ENCODE measurements at places on chromosomes 2 and 18.
A peak's percentile ranks its signal among the peaks of the same experiment; 100 is the strongest.

DNA sequence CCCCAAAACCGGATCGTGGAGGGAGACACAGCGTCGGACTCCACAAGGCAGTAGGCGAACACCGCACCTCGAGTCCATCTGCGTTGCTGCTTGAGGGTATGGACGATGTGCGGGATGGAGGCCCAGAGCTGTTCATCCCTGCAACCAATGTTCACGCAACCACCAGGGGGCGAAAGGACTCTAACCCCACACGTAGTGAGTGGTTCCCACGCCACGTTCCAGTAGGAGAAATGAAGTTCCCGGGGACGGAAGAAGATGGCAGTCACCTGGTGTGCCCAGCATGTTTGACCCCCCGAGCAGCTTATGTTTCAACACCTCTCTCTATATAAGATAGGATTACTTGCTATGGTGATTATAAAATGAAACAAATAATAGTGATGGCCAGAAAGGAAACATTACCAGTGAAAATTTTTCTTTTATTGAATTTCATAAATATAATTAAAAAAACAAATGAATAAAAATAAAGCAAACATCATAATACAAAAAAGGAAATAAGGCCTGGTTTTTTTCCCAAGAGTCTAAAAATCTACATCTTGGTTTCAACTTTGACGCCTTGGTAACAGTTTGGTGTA is 184.3 kb downstream of the SH3BP4 start:
- DNase-seq = peak; percentile 39

GRCh38 chr2:172328103-172328841 is 99.1 kb upstream of the ITGA6 start:
- peak; percentile 48 for DNase-seq

DNA sequence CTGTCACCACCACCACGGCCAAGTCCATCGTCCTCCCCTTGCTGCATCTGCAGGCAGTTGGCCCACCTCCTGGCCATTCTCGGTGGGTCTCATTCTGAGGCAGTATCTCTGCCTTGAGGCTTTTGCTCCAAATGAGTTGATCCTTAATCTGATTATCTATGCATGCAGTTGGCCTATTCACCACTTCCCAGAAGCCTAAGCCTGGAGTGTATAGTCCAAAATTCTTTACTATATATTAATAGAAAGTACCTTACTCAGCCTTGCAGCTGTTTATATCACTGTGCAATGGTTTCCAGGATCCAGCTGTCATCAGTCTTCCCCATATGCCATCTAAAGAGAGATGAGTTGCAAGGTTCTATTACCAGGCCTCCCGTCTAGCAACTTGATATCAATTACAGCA is 292.4 kb downstream of the SS18 start:
- DNase-seq = no peak

DNA sequence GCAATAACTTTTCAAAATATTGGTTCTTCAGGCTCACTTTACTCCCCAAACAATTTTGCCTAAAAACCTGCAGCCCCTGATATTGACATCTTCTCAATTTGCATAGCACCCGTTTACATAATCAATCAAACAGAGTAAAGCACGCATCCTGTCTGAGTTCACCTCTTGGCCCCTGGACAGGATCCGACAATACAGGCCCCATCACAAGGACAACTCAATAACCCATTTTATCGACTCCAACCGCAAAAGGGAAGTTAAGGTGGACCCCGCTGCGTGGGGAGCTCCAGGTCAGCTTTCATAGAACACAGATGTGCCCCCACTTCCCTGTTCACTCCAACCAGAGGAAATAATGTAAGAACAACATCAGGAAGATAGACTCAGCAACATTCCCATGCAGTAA is 44.7 kb downstream of the TTC32 start:
- no peak for DNase-seq

GRCh38 chr18:60554967-60555366 is 182.4 kb upstream of the MC4R start:
- no peak for DNase-seq

GRCh38 chr18:33581856-33582255 is 3.8 kb downstream of the ASXL3 start:
- no peak for DNase-seq

- no peak for DNase-seq
Observed at GRCh38 chr18:76414936-76415621, 80.0 kb downstream of the ZNF516 start.

DNA sequence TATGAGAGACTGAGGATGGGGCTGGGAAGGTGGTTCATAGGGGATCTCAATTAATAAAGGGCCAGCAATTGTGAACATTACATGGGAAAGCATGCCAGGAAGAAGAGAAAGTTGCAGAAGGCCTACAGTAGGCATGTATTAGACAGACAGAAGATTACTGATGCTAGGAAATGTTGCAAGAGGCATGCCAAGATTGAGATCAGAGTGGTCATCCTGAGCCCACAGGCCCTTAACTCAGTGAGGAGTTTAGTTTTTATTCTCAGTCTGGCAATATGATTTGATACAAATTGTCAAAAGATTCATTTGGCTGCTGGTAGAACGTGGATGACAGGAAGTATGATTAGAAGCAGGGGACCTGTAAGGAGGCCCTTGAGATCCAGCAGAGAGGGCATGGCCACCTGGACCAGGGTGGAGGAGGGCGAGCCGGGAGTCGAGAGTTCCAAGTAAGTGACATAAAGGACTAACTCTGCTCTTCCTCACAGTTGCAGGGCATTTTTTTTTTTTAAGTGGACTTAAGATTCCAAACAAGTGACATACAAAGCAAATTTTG is 54.9 kb downstream of the EPHA4 start:
- DNase-seq = no peak

DNA sequence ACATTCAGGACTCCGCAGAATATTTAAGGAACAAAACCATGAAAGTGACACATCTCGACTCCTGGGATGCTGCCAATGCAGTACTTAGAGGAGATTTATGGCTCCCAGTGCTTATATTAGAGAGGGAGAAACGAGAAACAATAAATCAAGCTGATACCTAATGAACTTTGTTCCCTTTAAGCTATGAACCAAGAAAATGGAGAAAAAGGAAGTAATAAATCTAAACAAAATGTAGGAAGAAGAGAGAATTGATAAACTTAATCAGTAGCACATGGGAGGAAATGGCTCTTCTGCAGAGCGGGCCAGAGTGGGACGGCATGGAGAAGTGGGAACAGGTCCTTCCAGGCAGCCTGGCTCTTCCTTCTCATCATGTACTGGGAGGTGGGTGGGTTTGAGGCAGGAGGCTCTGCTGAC is 42.7 kb downstream of the NPPC start:
- DNase-seq = no peak

- peak; percentile 12 for DNase-seq
Observed at GRCh38 chr2:192161656-192162290, 33.0 kb downstream of the TMEFF2 start.

- peak; percentile 58 for DNase-seq
Observed at GRCh38 chr18:76620321-76621170, 125.5 kb upstream of the ZNF516 start.

DNA sequence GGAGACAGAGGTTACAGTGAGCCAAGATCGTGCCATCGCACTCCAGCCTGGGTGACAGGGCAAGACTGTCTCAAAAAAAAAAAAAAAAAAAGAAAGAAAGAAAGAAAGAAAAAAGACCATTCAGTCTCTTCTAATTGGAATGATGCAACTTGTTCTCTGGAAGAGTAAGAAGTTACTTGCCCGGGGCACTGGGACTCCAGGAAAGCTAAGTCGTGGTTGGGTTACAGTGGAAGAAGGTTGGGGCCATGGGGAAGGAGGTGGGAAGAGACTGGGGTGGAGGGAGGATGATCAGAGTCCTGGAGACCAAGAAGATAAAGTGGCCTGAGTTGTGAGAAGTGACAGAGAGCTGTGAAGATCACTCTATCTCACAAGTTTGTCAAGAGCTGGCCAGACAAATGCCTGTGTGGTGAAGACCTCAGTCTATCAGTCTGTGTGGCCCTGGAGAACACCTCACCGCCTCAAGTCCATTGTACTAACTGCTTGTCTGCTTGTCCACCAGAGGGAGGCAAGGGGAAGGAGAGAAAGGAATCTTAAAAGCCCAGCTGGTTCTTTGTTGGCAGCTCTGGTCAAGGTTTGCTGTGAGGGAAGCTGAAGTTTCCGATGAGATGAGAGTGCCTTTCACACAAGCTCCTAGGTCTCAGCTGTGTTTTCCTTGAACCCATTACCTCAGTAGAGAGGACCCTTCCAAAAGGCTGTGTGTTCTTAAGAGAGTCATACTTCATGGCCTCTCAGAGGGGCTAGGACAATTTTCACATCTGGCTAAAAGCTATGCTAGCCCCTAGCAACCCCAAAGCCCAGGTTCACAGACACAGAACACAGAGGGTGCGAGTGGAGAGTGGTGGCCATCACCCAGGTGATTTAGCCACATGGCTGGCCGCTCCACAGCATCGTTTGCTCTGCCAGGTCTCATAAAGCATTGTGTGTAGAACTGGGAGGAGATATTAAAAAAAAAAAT is 72.0 kb upstream of the TMEM178A start:
- peak; percentile 58 for DNase-seq

GRCh38 chr2:111162718-111163331 is 42.1 kb downstream of the BCL2L11 start:
- DNase-seq = peak; percentile 62

GRCh38 chr2:8006181-8006580 is 675.7 kb upstream of the ID2 start:
- no peak for DNase-seq

DNA sequence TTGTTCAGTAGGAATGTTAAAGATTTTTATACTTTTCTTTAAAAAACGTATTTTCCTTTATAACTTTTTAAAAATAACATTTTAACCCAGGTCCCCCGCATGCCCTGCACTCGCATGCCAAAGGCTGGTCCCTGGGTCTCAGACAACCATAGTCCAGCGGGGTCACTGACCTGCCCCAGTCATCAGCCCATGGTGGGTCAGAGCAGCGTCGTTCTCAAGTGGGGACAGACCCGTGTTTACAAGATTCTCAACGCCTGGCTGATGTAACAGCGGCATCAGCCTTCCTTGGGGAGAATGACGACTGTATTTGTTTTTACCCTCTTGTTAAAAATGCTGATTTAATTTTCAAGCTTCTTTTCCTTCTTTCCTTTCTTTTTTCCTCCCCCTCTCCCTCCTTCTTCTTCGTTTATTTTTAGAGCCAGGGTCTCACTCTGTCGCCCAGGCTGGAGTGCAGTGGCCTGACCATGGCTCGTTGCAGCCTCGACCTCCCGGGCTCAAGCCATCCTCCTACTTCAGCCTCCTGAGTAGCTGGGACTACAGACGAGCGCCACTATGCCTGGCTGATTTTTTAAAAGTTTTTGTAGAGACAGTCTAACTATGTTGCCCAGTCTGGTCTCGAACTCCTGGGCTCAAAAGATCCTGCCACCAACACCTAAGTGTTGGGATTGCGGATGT is 1.0 kb upstream of the EFHD1 start:
- no peak for DNase-seq

DNA sequence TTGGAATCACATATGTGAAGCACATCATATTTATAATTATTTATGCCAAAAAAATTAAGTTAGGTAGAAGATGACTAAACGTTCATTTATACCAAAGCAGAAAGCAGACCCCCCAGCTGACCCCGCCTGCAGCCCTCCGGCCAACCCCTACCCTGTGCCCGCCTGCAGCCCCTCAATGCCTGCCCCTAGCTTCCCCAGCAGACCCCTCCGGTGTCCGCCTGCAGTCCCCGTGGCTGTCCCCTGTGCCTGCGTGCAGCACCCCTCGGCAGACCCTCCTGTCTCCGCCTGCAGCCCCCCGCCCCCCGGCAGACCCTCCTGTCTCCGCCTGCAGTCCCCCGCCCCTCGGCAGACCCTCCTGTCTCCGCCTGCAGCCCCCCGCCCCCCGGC is 136.2 kb downstream of the NFATC1 start:
- no peak for DNase-seq

GRCh38 chr18:22694954-22695353 is 238.2 kb upstream of the RBBP8 start:
- DNase-seq = peak; percentile 8

- DNase-seq = no peak
Observed at GRCh38 chr18:55111271-55111670, 152.0 kb upstream of the CCDC68 start.

GRCh38 chr2:30756051-30756719 is 51.1 kb downstream of the CAPN13 start:
- no peak for DNase-seq

- DNase-seq = no peak
Observed at GRCh38 chr2:182368446-182368845, 58.4 kb downstream of the PDE1A start.

DNA sequence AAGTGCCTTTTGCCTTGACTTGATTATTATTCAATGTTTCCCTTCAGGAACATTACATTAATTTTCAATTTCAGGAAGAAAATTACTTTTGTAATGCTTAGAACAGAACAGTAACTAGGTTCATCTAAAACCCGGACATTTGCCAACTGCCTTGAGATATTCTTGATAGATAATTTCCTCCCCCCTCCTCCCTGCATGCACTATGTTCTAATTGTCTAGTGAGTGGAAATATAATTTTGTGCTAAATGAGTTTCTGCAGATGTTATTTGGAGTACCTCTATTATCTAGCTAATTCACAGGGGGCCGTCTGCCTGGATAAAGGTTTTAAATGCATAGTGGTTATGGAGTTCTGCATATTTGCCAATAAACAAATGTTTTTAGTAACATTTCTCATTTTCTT is 200.3 kb upstream of the SLC39A10 start:
- no peak for DNase-seq

GRCh38 chr18:778194-778927 is 33.7 kb downstream of the YES1 start:
- no peak for DNase-seq

- no peak for DNase-seq
Observed at GRCh38 chr2:209936106-209936666, 66.3 kb upstream of the RPE start.

DNA sequence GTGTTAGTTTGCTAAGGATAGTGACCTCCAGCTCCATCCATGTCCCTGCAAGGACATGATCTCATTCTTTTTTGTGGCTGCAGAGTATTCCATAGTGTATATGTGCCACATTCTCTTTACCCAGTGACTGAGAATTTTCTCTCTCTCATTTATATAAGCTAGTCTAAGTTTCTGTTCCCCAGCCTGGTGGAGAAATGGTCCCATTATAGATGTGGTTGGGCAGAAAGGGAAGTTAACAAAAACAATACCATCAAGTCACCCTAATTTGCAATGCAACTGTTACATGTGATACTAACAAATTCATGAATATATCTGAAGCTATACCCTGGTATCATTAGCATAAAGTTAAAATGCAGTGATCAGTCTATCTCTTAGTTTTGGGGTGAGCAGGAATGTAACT is 54.0 kb downstream of the DNER start:
- DNase-seq = no peak

GRCh38 chr2:8076448-8077342 is 605.2 kb upstream of the ID2 start:
- peak; percentile 79 for DNase-seq

GRCh38 chr2:189698020-189698887 is 23.8 kb downstream of the ANKAR start:
- DNase-seq = peak; percentile 63

GRCh38 chr2:138846216-138846821 is 66.1 kb upstream of the NXPH2 start:
- DNase-seq = peak; percentile 47

Data from inflammatory macrophage treated with lipopolysaccharide for 4 hours (primary cell).